ENCODE measurements at places on chromosomes 7 and 10.

DNA sequence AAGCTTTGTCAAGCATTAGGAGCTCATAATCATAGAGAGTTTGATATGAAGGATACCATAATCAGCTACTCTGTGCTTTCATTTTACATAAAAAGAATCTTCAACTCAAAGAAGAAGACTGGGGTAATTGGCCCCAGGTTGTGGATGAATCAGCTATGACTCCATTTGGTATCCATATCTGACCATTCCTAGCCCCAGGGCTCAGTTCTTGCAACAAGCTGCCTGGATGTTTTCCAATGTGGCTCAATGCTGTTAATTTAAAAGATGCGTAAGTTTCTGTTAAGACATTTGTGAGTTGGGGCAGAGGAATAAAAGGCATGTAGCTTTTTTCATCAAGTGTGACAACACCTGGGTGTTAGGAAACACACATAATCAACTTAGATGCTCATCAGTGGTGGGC, 951.1 kb downstream of the NRG3 start:
- DNase-seq, result no peak

DNA sequence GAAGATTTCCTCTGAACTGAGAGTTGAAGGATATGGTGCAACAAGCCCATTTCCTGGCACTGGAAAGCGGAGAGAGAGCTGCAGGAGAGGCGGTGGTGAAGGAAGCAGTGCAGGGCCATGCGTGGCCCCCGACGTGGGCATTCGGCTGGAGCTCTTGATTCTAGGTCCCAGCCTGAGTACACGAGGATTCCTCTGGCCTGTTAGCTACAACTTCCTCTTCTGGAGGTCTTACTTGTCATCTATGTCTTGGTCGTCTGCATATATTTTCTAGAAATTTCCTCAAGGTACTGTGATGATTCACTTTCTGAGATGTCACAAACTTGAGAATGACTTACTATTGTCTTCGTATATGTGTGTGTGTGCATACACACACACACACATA, 59.2 kb upstream of the JAZF1 start:
- DNase-seq, result no peak

DNA sequence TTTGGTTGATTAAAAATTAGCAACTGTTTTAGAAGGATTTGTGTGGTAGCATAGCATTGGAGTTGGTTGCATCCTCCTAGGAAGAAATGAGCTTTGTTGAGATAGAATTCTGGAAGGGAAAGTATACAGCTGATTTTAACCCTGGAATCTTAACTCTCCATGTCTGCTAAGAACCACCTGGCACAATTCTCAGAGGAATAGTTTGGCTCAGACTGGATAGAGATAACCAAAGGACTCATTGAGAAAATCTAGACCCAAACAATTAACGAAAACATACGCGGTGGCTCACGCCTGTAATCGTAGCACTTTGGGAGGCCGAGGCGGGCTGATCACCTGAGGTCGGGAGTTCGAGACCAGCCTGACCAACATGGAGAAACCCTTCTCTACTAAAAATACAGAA, 99.1 kb upstream of the AOAH start:
- DNase-seq, result no peak

DNA sequence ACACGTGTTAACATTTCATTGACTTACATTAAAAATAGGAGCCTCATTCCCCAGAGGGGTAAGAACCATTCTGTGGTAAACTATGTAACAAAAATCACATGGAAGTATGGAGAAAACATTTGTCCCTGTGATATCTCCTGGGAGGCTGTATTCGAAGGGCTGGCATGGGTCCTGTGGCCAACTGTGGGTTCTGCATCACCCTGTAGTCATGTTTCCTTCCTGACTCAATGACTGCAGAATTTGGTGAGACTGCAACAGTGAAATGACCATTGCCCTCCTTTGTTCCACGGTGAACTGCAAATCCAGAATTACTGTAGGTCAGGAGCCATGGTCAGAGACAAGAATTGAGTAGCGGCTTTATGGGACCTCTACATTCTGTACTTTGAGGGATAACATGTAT, 3.6 kb upstream of the ZEB1 start:
- no peak for DNase-seq

DNA sequence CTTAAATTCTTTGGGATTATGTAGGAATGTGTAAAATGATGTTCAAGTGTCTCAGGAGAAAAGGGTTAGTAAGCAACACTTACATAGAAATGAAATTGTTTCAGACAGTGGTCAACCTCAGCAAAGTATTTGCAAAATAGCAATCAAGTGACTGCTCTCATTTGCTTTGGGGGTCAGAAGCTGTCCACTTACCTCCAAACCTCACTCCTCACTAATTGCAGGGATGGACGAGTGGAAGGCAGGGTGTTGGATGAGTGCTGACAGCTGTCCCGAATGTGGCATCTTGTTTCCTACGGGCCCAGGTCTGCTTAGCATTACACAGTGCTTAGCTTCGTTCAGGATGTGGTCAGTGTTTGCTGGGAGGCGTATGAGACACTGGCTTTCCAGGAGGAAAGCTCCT, 437.0 kb downstream of the SUGCT start:
- no peak for DNase-seq

- no peak for DNase-seq
These were observed 694.1 kb downstream of the SUGCT start for GRCh38 chr7:40828686-40829600.

DNA sequence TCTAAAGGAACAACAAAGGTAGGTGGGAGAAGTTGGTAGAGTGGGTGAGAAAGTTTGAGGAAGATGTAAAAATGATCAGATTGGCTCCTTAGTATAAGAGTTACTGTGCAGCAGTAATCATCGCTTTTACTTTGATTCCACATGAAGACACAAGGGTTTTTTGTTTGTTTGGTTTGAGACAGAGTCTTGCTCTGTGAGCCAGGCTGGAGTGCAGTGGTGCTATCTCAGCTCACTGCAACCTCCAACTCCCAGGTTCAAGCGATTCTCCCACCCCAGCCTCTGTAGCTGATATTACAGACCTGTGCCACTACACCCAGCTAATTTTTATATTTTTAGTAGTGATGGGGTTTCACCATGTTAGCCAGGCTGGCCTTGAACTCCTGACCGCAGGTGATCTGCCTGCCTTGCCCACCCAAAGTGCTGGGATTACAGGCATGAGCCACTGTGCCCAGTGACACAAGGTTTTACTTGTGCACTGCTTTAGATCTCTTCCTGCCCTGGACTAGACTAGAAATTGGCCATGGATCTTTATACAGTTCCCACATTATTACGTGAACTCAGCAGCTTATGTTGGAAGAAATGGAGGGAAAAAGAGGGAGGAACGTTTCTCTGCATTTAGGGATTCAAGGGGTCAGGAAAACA, 10.7 kb downstream of the LUC7L2 start:
- no peak for DNase-seq

DNA sequence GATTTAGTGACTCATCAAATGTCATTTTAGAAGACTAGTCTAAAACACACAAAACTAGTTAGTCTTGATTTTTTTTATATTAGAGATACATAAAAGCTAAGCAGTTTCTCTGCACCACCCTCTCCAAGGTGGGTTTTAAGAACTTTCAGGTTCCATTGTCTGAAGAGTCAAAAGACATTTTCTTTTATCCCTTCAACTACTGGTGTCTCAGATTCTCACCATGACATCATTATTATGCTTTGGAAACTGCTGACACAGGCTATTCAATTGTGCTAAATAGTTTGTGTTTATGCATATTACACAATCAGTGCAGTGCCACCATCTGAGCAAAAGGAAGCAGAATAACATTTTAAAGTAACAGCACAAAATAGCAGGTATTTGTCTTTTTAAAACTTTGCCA, 52.2 kb downstream of the IGF2BP3 start:
- no peak for DNase-seq

GRCh38 chr7:128759242-128759641, 16.4 kb downstream of the OPN1SW start:
- no peak for DNase-seq

GRCh38 chr7:69782917-69783684, 184.8 kb downstream of the AUTS2 start:
- DNase-seq, result no peak

DNA sequence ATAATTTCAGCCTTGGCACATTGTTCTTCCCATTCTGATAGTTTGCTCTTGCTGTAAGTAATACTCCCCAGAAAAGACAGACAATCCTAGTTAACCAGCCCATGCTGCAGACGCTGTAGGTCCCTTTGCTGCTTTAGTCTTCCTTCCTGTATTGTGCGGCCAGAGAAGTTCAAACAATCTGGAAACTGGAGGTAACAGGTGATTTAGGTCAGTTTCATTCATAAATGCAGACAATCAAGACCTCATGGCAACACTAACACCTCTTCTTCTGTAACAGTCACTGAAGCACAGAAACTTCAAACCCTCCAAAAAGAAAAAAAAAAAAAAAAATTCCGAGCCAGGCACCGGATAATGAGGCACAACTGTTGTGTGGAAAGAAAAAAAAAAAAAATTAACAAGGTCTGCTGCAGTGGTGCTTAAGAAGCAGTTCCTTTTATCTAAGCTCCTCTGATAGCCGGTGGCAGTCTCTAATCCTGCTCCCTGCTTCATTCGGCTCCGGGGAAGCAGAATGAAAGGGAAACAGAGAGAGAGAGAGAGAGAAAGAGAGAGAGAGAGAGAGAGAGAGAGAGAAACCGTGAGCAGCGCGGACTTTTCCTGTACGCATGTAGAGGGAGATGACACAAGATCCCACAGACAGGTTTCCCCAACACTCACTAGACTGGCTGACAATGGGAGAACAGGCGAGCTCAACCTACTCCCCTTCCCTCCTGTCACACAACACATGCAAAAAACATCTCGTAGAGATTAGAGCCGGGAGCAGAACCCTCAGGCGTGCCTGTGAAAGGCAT, at the start of gene SEMA3A:
TSS of gene SEMA3A (minus strand) at position 306 of the 788 bp plus-strand sequence. CDS start at position 103, 203 bp downstream.
- no peak for DNase-seq

DNA sequence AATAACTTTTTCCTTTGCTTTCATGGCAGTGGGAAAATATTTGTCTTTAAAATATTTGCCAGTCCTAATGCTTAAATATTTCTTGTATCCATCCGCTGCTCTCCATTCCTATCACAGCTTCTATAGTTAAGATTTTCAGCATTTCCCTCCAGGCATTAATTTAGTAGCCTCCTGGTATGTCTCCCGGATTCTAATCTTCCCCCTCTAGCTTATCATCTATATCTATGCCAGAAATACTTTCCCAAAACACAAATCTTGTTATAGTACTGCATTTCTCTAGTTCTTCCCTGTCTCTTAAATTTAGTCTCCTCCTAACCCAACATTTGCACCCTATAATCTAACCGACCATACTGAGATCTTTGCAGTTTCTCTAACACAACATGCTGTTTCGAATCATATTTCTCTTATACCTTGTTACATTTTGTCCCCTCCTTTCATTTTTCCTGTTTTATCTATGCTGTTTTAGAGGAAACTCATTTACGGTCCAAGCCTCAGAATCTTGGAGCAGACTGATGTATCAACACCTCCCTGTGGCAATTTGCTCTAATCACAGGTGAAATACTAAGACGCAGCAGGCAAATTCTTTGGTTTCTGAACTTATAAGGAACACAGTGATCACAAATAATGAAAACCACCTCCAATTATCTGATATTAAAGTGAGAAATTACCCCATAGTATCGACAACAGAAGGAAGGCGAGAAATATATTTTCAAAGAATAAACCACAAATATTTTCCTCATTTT, 10.3 kb downstream of the CNTNAP2 start:
- no peak for DNase-seq

DNA sequence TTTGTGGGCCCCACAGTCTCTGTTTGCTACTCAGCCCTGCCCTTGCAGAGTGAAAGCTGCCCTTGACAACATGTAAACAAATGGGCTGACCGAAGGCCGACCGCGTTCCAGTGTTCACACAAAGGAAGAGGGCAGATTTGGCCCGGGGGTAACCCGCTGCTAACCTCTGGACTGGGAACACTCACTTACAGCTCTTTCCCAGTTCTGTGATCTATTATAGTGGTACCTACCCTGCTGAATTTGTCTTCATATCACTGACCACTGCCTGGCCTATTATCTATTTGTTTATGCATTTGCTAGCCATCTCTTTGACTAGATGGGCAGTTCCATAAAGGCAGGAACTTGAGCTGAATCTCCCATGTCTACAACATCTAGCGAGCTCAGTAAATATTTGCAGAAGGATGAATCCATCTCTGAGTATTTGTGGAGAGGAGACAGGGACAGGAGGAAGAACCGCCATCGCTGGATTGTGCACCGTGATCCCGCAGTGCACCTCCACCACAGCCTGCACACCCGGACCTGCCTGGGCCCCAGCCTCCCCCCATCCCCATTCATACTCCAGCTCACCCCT, 15.2 kb downstream of the SLC29A3 start:
- DNase-seq, result no peak

DNA sequence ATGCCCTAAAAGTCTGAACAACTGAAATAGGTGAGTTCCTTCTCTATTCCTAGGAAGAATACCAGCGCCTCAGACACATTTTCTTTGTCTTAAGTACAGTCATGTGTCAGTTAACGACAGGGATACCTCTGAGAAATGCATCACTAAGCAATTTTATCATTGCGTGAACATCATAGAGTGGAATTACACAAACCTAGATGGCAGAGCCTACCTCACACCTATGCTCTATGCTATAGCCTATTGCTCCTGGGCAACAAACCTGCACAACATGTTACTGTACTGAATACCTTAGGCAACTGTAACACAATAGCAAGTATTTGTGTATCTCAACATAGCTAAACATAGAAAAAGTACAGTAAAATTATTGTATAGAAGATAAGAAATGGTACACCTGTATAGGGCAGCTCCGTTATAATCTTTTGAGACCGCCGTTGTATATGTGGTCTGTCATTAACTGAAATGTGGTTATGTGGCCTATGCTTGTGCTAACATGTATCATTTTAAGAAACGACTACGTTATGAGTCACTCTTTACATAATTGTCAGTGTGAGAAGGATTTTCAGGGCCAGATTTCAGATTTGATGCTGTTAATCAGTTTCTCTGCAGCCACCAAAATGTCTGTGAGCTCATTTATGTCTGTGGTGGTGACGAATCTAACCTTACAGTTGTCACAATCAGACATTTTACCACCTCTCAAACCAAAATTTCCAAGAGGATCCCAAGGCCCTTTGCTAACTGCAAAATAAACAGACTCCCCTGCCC, 66.1 kb upstream of the STK17A start:
- DNase-seq, result no peak

- DNase-seq, result no peak
These were observed 57.6 kb downstream of the CFAP46 start for GRCh38 chr10:132884691-132885271.

- no peak for DNase-seq
These were observed 155.8 kb downstream of the MLLT10 start for GRCh38 chr10:21689881-21690280.

GRCh38 chr10:115974816-115975430, 298.1 kb downstream of the GFRA1 start:
- DNase-seq, result no peak

- DNase-seq, result peak; percentile 65
These were observed 32.2 kb downstream of the FOXL3 start for GRCh38 chr7:322111-322671.

GRCh38 chr10:75247797-75248196, 12.0 kb upstream of the COMTD1 start:
- no peak for DNase-seq
